Naive thymus-derived CD4-positive, alpha-beta T cell (primary cell): ENCODE measurements at places on chromosomes 2 and 18.

GRCh38 chr18:44638034-44638540 lies 42.6 kb upstream of the SETBP1 start:
- H3K27me3 ChIP-seq, result no peaks in the 10 kb centered on the region
- no peak overlapping the region for H3K4me3 ChIP-seq
- H3K27ac ChIP-seq, result no peak overlapping the region
- no peaks in the 10 kb centered on the region for H3K36me3 ChIP-seq
- no peak for DNase-seq

DNA sequence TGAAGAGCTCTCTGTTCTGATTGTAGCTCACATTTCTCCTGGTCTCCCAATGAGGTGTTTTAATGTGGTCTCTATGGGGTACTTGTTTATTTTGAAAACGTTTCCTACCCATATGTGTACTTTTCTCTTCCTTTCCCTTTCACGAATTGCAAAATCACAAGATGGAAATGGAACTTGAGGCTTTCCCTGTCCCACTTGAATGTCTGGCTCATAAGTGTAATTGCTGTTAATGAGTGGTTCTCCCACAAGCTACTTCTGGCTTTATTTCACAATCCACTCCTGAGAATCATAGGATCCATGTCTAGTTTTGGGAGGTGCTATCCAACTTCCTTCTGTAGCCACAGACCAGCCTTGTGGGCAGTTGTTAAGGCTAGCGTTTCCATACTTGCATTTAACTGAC lies 81.1 kb upstream of the CAVIN2 start:
- no peaks in the 10 kb centered on the region for H3K4me1 ChIP-seq
- H3K36me3 ChIP-seq, result no peaks in the 10 kb centered on the region
- H3K4me3 ChIP-seq, result no peak overlapping the region
- H3K27ac ChIP-seq, result no peak overlapping the region
- H3K27me3 ChIP-seq, result no peaks in the 10 kb centered on the region

DNA sequence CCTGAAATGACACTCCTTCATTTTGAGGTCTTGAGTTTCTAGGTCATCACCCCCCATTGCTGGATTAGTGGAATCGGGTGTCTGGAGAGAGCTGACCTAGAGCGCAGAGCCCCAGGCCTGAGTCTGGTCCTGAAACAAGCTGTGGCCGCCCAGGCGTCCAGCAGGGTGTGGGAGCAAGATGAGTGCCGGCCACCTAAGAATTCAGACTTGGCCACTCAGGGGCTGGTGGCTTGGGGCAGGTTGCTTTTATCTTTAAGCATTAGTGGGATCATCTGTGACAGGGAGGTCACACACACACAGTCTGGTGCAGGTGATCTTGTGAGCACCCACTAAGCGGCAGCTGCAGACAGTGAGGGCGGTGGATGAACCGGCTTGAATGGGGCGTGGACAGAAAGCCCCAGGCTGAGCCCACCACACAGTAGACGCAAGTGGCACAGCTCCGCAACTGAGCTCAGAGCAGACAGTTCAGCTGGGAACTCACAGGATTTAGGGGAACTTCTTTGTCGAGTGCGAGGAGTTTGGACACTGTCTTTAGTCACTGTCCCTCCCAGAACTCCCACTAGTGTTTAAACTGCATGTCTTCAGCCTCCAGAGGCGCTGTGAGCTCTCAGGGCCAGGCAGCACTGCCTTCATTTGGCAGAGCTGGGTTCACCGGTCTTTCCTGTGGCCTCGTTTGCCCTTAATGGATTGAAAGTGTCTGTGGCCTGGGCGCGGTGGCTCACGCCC lies 21.5 kb downstream of the ITGB1BP1 start:
- no peak for DNase-seq
- H3K27ac ChIP-seq, result no peak overlapping the region
- H3K4me1 ChIP-seq, result no peaks in the 10 kb centered on the region
- H3K36me3 ChIP-seq, result no peaks in the 10 kb centered on the region

- no peaks in the 10 kb centered on the region for H3K4me1 ChIP-seq
- no peaks in the 10 kb centered on the region for H3K36me3 ChIP-seq
- H3K27me3 ChIP-seq, result no peaks in the 10 kb centered on the region
- H3K4me3 ChIP-seq, result no peak overlapping the region
- H3K27ac ChIP-seq, result no peak overlapping the region
Measured at GRCh38 chr2:55365303-55365702, 54.4 kb downstream of the CCDC88A start.

DNA sequence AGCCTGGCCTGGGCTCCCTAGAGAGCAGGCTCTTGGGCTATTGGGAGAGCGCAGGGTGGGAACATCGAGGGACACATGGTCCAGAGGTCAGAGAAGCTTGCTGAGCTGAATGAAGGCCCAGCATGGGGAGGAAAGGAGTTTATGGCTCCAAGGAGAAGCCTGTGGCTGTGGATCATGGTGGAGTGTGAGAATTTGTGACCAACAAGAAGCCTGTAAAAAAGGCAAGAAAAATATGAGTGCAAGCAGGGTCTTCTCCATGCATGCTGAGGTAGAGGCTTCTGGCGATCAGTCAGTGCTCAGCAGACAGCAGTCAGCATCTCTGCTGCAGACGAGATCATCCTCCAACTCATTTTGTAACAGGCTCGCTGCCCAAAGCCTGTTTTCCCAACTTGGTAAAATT lies 1.3 kb upstream of the SCYGR3 start:
- no peak overlapping the region for H3K4me3 ChIP-seq
- H3K27me3 ChIP-seq, result no peaks in the 10 kb centered on the region
- DNase-seq, result no peak
- H3K36me3 ChIP-seq, result no peaks in the 10 kb centered on the region
- H3K4me1 ChIP-seq, result no peaks in the 10 kb centered on the region

DNA sequence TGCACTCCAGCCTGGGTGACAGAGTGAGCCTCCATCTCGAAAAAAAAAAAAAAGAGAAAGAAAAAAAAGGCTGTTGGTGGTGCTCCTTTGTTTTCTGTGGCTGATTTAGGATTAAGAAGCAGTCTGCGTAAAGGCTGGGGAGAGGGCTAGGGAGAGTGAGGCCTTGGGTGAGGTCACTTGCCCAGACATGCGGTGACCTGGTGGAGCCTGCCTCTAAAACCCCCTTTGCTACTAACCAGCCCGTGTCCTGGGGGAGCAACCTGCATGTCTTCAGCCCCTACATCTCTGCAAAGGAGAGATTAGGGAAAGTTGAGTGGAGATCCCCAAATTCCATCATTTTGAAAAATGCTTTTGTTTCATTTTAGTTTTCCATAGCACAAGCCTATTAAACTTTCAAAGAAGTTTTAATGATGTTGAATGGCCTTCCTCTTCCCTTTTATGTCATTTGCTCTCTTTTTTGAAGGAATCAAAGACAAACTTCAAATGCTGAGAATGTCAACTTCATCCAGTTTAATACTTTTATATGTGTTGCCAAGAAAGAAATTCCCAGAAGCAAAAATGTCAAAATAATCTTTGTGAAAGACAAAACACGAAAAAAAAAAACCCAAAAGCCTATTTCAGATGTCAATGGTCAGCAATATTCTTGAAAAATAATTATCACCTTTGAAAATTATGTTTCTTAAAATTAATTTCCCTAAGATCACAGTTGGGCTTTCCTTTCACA lies 38.9 kb upstream of the RALBP1 start:
- no peak overlapping the region for H3K27ac ChIP-seq
- H3K4me1 ChIP-seq, result no peaks in the 10 kb centered on the region
- no peak for DNase-seq
- no peaks in the 10 kb centered on the region for H3K27me3 ChIP-seq

DNA sequence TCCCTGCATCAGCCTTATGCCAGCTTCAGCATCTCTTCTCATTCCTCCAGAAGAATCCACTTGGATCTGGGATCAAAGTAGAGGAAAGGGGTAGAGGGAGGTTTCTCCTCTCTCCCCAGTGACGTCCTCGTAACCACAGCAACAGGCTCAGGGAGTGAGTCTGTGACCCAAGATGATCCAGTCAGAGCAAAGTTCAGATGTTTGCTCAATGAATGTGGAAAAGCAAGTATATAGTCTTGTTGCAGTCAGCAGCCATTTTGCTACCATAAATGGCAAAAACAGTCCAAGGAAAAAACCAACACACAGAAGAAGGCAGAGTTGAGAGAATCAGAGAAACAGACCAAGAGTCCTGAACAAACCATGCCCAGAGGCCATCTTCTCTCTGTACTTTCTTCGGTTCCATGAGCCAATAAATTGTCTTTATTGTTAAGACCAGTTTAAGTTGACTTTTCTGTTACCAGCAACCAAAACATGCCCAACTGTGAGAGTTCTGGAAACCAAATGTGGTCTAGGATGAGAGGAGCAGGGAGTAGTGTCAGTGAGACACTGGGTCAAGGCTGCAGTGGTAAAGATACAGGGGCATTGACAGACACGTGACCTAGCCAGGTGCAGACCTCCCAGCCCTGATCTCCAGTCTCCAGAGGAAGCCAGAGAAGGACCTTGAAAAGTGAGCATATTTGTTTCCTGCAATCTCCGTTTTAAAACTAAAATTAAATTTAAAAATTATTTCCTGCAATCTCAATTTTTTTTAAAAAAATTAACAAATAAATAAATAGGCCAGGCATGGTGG lies 3.2 kb upstream of the CXCR1 start:
- H3K27me3 ChIP-seq, result no peaks in the 10 kb centered on the region
- no peak overlapping the region for H3K4me3 ChIP-seq
- peaks cover 26% of the 10 kb centered on the region for H3K4me1 ChIP-seq
- no peak overlapping the region for H3K27ac ChIP-seq

GRCh38 chr18:21660078-21660477 lies 44.5 kb downstream of the ABHD3 start:
- no peaks in the 10 kb centered on the region for H3K4me1 ChIP-seq
- H3K27ac ChIP-seq, result no peak overlapping the region
- no peaks in the 10 kb centered on the region for H3K27me3 ChIP-seq
- H3K4me3 ChIP-seq, result no peak overlapping the region
- no peaks in the 10 kb centered on the region for H3K36me3 ChIP-seq
- no peak for DNase-seq

DNA sequence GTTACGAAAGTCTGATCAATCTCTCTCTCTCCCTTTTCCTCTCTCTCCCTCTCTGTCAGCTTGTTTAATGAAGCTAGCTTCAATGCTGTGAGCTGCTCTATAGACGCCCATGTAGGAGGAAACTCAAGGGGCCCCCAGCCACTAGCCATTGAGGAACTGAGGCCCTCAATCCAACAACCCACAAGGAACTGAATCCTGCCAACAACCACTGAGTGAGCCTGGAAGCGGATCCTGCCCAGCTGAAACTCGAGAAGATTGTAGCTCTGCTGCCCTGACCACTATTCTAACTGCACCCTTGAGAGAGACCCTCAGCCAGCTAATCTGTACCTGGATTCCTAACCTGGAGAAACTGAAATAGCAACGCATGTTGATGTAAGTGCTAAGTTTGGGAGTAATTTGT lies 129.2 kb downstream of the BCL11A start:
- no peak for DNase-seq
- no peak overlapping the region for H3K4me3 ChIP-seq
- H3K27me3 ChIP-seq, result no peaks in the 10 kb centered on the region
- no peaks in the 10 kb centered on the region for H3K36me3 ChIP-seq
- H3K27ac ChIP-seq, result no peak overlapping the region

DNA sequence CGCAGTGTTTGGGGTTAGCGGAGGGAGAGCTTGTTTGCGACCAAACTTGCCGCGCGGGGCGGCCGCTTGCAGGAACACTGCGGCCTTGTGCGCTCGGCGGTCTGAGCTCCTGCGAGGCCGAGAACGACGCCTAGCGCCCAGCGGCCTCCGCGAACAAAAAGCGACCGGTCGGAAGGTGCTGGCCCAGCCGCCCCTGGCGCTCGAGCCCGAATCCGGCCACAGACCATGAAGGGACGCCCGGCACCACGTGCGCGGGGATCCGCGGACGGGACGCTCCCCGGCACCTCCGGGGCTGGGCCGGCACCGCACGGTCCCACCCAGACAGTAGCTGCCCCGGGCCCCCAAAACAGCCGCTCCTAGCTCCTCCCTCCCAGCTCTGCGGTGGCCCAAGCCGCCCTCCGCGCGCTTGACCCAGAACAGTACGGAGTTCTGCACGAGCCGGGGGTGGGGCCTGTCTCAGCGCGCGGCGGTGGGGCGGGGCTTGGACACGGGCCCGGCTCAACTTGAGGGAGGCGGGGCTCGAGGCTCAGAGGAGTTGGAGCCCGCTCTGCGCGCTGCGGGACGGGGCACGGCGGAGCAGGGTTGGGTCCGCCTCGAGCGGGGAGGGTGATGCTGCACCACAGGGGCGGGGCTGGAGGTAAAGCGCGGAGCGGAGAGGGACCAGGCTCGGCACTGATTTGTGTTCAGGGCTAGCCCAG lies 664 bp upstream of the IMPA2 start:
- H3K27ac ChIP-seq, result peak overlapping the region; percentile 33
- no peaks in the 10 kb centered on the region for H3K27me3 ChIP-seq
- no peaks in the 10 kb centered on the region for H3K36me3 ChIP-seq
- peaks cover 5% of the 10 kb centered on the region for H3K4me1 ChIP-seq
- peak; percentile 94 for DNase-seq

DNA sequence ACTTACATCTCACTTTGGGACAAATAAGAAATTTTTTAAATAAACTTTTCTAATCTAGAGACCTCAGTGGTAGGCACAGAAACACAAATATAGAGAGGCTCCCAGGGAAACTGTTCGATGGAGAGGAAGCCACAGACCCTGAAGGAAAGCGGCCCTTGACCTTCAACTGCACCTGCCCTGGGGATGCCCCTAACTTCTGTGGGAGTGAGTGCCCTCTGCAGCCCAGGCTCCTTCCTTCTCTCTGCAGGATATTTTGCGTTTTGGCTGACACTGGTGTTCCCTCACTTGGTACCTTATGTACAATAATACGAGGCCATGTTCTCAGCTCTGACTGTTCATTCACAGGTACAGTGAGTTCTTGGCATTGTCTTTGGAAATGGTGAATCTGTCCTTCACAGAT lies 64.8 kb upstream of the MAL start:
- H3K4me3 ChIP-seq, result no peak overlapping the region
- no peak overlapping the region for H3K27ac ChIP-seq
- H3K27me3 ChIP-seq, result no peaks in the 10 kb centered on the region
- no peaks in the 10 kb centered on the region for H3K36me3 ChIP-seq
- H3K4me1 ChIP-seq, result no peaks in the 10 kb centered on the region

GRCh38 chr2:217414429-217414828 lies 554.6 kb upstream of the TNP1 start:
- no peak overlapping the region for H3K27ac ChIP-seq
- H3K36me3 ChIP-seq, result no peaks in the 10 kb centered on the region
- H3K4me1 ChIP-seq, result no peaks in the 10 kb centered on the region
- DNase-seq, result no peak

DNA sequence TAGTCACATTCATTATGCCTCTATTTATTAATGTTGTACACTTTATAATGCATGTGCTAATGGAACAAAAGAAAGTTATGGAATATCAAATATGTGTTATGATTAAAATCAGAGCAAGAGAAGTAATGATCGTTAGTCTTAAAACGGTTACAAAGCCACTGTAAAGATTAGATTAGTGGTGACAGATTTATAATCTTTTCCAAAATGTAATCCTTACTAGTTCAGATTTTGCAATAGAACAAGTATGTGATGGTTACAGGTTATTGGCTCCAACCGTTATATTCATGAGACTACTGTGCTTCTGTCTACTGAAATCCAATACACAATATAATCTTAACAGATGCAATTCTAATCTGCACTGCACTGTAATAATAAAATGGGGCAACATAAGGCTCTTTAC lies 180.6 kb downstream of the ZNF521 start:
- H3K27ac ChIP-seq, result no peak overlapping the region
- no peaks in the 10 kb centered on the region for H3K27me3 ChIP-seq
- H3K36me3 ChIP-seq, result no peaks in the 10 kb centered on the region
- no peaks in the 10 kb centered on the region for H3K4me1 ChIP-seq
